ENCODE measurements at places on chromosomes 7 and 10.

DNA sequence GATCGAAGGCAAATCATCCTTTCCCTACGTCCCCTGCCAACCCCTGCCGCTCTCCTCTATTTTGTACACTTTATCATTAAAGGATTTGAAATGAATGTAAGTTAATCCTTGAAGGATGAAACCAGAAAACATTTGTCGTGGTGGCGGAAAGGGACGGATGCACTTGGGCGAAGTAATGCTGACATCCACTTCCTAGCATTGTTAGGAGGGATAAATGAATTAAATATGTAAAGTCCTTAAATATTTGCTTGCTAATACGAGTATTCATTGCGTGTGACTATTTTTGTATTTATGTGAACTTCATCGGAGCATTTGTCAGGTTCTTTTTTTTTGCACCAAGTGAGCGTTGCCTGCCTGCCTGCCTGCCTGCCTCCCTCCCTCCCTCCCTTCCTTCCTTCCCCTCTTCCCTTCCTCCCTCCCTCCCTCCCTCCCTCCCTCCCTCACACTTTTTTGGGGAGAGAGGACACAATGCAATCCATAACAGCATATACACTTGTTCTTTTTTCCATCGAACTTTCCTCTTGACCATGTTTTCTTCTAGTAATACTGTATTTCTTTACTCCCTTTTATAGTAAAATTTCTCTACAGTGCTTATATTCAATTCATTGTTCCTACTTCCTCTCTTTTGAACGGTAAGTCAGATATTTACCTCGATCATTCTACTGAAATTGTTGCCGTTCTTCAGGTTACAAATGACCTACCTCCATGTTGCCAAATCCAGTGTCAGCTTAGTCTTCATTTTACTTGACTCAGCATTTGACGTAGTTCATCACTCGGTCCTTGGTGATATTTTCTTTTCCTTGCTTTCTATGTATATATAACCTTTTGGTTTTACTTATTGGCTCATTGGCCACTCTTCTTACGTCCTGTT is 831 bp downstream of the CCDC7 start:
- peak; percentile 44 for DNase-seq

DNA sequence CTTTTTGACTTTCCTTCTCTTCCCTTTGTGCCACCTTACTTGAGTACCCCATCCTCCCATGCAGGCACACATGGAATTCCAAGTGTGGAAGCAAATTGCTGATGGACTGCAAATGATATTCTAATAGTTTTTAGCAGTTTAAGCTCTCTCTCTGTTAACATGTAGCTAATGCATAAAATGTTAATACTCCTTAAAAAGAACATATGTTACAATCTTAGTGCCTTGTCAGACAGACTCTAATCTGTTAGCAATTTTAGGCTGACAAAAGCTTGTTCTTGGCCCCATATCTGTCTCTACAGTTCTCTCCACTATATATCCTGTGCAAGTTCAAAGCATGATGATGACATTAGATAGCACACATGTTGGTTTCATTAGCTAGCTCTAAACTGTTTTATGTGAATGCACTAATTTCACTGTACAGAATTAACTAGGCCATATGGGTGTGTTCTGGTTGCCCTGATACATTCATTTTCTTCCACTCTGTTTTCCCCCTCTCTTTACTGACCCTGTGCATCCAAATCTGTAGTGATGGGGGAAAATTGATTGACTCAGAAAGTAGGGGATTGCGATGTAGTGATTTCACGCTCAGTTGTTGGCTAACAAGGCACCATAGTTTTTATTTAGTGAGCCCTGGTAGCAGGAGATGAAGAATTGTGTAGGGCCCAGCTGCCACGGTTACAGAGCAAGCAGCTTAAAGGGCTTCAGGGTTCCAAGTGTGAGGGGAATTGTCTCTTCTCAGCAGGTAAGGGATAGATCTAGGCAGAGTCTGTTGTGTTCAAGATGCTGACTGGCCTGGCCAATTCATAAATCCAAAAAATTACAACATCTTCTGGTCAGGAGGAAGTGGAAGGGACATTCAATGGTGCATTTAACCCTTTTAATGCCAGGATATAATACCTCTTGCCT is 114.6 kb upstream of the FZD1 start:
- DNase-seq, result no peak

DNA sequence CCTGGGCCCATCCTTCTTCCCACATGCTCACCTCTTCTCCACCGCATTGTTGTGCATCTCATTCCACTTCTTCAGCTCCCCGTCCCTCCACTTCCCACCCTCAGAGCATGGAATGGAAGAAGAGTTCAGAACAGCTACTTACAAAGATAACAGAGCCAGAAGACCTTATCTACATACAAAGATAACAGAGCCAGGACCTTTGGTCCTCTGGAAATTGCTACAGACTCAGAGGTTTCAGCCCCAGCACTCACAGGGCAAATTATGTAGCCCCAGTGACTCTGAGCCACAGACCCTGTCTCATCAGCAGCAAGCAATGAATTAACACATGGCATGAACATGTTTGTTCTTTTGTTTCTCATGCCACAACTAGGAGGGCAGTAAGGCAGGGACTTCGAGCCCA is 28.7 kb upstream of the SLC29A3 start:
- DNase-seq, result no peak

- no peak for DNase-seq
These were observed 114.4 kb upstream of the SVIL start for GRCh38 chr10:29749150-29749549.

GRCh38 chr7:15577600-15577999 is 15.8 kb upstream of the AGMO start:
- DNase-seq, result no peak

GRCh38 chr10:88395677-88396076 is 187.4 kb downstream of the RNLS start:
- DNase-seq, result no peak

DNA sequence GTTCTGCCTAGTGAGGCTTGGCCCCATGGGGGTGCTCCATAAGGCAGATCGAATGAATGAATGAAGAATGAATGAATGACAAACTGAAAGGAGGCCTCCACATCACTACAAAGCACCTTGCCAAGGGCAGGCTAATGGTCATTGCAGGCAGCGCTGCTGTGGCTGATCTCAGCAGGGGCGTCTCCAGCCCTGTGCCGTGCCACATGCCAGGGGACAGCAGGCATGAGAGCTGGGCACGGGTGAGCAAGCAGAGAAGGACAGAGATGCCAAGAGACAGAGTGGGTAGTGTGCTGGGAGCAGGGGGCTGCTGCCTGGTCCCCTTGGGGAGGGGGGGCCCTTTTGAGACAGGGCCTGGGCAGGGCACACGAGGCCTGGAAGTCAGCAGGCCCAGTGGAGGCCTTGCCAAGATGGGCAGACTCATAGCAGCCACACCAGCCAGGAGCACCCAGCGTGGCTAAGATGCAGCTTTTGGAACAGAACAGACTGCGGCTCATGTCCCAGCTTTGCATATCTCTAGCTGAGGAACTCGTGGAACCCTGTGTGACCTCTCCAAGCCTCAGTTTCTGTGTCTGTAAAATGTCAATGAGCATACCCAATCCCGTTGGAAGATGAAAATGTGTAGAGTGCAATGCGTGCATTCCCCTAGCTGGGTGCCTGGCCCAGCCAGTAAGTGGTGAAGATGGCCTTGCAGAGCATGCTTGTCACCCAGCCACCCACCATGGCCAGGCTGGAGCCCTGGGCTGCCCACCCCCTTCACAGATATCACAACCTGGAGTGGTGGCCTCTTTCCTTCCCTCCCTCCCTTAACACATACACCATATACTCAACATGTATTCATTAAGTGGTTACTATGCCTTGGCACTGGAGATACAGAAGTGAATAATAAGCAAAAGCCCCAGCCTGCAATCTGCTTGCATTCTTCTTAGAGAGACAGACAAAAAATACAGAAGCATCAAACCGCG is 61.1 kb upstream of the LRRC18 start:
- no peak for DNase-seq

DNA sequence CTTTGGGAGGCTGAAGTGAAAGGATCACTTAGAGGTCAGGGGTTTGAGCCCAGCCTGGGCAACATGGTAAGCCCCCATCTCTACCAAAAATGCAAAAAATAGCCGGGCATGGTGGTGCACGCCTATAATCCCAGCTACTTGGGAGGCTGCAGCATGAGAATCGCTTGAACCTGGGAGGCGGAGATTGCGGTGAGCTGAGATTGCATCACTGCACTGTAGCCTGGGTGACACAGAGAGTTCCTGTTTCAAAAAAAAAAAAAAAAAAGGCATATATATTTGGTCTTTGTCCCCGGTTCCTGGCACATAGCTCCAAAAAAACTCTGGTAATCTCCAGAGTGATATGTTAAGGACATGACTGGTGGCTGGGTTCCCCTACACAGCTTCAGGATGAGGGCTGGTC is 147.3 kb downstream of the SEC23IP start:
- DNase-seq, result no peak

GRCh38 chr10:130573446-130573845 is 437.3 kb downstream of the GLRX3 start:
- no peak for DNase-seq

DNA sequence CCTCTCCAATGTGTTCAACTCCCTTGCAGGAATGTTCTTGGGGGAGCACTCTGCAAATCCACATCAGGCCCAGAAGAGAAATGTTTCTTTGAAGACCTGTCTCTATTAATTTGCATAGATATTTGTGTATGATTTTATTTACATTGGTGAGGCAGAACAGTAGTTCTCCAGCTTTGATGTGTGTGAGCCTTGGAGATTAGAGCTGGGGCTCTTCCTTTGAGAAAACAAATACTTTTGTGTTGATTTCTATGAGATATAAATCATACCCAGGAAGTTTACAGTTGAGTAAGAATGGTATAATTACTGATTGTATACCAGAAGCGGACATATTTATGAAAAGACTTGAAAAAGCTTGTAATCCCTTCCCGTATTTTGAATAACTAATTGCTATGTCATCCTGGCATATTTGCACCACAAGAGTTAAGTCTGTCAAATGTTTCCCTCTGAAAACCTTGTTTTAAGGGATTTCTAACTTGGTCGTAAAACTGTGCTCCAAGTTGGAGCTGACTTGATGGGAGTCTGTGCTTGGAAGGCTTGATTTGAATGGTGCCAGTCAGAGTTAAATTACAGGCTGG is 468.5 kb downstream of the LRMDA start:
- DNase-seq, result no peak

DNA sequence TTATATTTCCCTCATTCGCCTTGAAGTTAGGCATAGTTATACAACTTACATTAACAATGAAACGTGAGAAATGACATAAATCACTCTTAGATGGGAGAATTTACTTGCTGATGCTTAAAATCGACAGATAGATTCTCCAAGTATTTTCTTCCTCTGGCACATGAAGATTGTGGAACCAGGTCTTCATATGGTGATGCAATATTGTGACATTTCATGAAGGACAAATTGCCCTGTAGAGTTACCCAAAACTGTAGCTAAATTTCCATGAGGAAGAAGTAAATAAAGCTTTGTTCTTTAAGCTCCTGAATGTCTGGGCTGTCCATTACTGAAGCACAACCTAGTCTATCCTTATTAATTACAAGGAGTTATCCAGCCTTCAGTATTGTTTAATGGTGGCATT is 353.1 kb downstream of the THSD7A start:
- DNase-seq, result no peak

DNA sequence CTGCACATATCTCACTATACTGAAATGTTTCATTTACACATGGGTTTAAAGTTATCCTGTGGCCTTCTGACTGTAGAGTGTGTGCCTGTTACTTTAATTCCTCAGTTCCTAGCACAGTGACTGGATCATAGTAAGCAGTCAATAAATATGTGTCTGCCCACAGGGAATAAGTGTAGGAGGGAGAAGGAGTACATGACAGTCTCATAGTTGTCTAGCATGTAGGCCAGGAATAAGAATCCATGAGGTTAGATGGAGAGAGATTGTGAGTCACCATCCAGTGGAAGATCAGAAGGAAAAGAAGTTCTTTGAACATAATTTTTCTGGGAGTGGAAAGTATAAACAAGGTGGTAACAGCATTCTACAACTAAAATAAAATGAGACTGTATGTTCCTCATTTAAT is 36.6 kb upstream of the SEMA3A start:
- DNase-seq, result no peak

DNA sequence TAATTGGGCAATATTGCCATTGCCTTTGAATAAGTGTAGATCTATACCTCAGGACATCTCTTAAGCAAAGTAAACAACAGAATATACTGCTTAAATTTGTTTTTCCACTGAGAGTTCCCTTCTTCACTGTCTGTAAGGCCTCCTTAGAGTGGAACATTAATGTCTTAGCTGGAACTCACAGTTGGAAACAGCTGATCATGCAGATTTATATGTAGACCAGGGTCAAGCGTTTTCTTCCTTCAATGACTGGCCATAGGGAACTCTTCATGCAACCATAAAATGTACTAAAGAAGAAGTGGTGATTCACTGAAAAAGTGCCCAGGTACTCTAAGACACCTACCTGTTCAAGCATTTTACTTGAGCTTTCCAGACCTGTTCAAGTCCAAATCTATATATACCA is 18.3 kb upstream of the TBX20 start:
- no peak for DNase-seq

DNA sequence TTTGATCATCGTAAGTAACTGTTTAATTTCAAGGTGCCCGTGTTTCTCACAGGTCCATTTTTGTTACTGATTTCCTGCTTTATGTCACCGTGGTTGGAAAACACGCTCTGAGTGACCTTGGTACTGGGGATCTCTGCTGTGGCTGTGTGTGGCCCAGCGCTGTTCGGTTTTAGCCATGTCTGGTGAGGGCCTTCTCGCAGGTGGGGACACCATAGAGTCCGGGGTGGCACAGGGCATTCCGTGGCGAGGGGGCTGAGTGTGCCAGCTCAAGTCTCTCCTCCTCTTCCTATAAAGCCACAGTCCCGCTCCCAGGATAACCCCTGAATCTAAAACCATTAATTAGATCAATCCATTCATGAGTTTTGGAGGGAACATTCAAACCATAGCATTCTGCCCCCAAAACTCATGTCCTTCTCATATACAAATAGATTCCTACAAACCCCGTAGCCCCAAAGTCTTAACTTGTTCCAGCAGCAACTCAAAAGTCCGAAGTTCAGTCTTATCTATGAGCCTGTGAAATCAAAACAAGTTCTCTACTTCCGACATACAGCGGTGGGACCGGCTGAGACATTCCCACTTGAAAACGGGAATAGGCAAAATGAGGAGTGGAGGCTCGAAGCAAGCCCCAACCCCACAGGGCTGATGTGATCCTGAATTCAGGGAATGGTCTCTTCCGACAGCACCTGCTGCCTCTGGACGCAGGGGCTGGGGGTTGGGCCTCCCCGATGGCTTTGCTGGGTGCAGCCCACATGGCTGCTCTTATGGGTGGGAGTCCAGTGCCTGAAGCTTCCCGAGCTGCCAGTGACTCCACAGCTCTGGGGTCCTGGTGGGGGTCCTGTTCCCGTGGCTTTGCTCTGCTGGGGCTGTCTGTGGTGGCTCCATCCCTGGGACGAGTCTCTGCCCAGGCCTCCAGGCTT is 55.0 kb upstream of the NKX6-2 start:
- no peak for DNase-seq
